ENCODE measurements at places on chromosomes 7 and 10.

GRCh38 chr10:115295213-115295805 is 202.1 kb downstream of the ATRNL1 start:
- no peak for DNase-seq

DNA sequence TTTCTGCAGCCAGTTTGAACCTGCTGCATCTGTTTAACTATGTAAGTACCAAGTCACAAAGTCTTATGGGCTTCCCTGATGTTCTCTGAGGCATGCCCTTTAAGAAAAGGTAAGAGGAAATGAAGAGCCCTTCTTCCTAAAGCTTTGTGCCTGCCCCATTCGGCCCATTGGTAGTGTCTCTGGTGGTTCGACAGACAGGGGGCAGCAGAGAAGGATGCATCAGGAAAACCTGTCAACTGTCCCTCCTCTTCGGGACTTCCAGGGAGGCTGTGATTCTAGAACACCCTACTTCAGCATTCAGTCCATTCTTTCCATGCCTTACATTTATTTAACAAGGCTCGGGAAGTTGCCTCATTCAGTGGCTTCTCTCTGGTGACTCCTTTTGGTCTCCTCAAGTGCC is 1.9 kb upstream of the SFRP4 start:
- DNase-seq, result no peak

- DNase-seq, result peak; percentile 79
These were observed 8.3 kb downstream of the EBF3 start for GRCh38 chr10:129955601-129956285.

- no peak for DNase-seq
These were observed 69.5 kb upstream of the PITRM1 start for GRCh38 chr10:3241967-3242650.
